ENCODE measurements at places on chromosomes 7 and 10.
A peak's percentile ranks its signal among the peaks of the same experiment; 100 is the strongest.

- DNase-seq: no peak
Observed at GRCh38 chr10:13412894-13413293, 64.8 kb upstream of the SEPHS1 start.

GRCh38 chr7:79971058-79971457, 163.6 kb upstream of the GNAI1 start:
- DNase-seq: no peak

DNA sequence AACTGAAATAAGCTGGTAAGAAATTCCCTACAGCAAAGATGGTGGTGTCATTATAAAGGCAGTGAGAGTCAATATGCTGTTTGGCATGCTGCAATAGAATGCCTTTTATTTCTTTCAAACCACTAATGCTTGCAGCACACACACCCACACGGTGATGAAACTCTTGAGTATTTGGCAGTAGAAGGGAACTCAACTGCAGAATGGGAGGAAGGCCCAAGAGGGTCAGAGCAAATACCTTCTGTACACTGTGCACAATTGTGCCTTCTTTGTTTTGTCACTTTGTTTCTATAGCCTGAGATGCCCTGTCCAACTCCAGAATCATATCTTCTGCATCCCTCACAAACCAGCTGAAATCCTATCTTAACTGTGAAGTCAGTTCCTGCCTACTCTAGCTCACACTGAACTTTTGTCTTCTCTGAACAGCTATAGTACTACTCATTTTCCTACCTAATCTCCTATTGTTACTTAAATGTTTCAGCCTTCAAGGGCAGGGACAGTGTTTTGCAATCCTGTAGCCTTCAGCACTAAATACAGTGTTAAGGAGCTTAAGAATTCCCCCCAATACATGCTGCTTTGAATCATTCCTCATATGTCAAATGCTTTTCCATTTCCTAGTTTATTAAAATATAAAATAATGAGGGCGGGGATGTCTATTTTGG, 22.2 kb downstream of the MMS19 start:
- DNase-seq: peak; percentile 88

GRCh38 chr10:44998146-44998631, 2.5 kb upstream of the ZNF22 start:
- peak; percentile 95 for DNase-seq

GRCh38 chr10:24463611-24464426, 254.9 kb downstream of the KIAA1217 start:
- peak; percentile 87 for DNase-seq

DNA sequence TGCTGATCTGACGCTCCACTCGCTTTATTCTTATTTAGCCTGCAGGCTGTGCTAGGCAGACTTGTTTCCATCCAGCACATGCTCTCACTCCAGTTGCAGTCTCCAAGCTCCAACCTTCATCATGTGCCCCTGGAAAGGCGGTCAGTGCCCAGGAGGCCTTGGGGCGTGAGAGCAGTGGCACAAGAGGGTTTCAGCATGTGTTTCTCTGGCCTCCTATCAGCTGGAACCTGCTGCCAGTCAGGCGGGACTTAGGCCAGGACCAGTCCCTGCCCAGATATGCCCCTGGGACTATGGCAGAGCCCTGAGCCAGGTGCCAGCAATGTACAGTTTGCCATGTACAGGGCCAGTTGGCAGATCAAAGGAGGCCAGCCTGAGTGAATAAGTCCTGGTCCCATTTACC, 330.2 kb upstream of the FZD1 start:
- no peak for DNase-seq

DNA sequence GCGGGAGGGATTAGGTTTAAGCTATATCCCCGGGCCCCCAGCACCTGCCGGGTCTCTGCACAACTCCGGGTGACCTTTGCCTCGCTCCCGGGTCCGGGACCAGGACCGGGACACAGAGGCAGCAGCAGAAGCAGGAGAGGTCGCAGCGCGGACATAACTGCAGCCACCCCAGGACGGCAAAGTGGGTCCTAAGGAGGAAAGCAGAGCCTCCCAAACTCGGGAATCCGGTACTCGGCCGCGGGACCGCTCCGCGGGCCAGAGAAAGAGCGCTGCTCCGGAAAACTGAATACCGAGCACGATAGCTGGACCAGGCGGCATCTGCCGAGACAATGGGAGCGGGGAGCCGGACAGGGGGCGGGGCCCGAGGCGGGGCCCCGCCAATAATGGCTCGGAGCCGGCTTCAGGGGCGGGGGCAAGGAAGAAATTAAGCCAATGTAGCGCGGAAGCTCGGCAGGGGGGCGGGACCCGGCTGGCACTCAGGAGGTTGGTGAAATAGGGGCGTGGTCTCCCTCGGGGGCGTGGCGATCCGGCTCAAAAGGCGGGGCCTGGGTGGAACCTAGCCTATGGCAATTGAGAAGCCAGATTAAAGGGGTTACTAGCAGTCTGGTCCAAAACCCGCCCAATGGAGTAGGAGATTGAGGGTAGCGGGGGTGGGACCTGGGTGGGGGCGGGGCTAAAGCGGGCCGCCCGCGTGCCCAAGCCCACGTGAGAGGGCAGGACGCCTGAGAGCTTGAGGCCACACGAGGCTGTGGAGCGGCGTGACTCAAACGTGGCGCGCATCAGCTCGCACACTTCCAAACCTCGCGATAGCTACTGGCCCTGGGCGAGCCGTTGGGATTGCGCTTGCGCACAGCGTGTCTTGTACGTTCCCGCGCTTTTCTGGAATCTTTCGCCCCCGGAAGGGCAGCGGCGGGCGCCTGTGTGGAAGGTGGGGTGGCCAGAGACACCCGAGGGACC, at the start of the genes GPC2 and STAG3:
GPC2 (minus strand) TSS at position 337 of the 957 bp plus-strand sequence; CDS start at position 155, 182 bp downstream.
STAG3 (plus strand) TSS at position 874 of the 957 bp plus-strand sequence. CDS start 2,639 bp downstream, outside the sequence.
- peak; percentile 95 for DNase-seq

DNA sequence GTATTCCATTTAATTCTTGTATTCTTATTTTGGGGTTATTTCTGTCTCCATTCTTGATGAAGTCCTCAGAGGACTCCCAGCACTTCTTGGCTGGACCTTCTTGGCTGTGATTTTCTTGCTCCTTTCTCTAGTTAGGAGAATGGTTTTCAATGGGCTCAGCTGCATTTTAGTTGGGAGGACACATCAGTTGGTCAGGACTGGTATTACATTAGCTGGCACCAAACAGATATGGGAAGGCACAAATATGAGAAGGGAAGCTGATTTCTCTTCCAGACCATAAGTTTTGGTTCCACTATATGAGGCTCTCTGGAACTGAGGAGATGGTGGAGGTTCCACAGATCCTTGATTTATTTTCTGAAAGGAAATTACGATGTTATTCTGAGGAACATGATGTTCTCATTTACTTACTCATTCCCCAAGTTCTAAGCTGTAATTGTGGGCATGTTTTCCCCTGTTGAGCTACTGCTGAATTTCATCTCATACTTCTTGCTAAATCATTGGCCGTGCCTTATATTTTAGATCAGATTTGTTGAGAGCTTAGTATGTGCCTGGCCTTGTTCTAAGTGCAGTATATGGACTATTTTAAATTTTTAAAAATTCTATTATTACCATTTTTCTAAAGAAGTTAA, 261.0 kb downstream of the THSD7A start:
- peak; percentile 21 for DNase-seq

DNA sequence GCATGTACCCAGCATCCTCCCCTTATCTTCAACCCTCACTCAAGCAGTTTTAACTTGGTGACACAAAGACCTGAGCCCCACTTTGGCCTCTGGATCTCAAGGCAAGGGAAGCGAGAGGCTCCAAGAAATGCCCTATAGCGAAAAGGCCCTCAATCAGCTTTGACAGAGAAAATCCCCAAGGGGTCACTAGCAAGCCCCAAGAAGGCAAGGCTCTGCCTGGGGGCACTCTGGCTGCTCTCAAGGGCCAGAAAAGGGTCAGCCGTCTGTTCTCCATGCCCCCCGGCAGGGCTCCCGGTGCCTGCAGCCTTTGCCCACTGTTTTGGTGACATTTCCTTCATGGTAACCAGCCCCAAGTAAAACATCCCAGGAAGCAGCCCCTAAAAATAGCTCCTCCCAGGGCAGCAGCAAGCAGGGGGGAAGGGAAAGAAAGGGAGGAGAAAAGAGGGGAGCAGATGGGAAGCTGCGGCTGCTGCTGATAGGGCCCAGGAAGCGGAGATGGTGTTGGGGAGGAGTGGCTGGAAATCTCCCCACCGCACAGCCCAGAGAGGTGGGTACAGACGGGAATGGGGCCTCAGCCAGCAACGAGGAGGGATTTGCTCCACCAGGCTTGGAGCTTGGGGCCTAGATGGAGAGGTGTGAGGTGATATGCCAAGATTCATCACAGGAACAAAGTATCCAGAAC, 7.1 kb downstream of the CAMK2G start:
- no peak for DNase-seq

DNA sequence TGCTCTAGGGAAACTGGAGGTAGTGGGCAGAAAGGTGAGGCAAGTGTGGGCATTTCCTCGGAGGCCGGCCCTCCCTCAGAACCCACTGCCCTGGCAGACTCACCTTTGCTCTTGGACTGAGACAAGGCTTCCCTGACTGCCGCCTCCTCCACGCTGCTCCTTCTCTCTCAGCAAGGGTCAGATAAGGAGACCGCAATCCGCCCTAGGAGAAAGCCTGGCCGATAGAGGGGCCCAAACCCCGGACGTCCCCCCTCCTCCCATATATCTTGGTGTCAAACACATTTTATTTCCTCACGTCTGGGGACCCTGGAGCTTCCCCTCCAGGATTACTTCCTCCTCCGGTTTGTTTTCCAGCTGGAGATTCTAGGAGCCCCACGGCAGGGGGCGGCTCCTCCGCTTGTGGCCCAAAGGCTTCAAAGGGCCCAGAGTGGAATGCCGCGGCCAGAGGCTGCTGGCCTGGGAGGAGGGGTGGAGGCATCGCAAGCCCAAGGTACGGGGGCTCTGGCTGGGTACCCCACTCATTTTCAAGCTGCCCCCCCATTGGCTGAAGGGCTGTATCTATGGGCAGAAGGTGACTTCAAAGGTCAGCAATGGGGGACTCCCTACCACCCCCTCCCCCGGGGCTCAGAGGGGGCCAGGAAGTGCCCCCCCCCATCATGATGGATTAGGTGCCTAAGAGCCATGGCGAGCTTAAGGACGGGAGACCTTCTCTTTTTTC, 31.7 kb upstream of the LBX1 start:
- DNase-seq: no peak

- DNase-seq: no peak
Observed at GRCh38 chr10:97643441-97643985, 3.0 kb downstream of the PI4K2A start.

DNA sequence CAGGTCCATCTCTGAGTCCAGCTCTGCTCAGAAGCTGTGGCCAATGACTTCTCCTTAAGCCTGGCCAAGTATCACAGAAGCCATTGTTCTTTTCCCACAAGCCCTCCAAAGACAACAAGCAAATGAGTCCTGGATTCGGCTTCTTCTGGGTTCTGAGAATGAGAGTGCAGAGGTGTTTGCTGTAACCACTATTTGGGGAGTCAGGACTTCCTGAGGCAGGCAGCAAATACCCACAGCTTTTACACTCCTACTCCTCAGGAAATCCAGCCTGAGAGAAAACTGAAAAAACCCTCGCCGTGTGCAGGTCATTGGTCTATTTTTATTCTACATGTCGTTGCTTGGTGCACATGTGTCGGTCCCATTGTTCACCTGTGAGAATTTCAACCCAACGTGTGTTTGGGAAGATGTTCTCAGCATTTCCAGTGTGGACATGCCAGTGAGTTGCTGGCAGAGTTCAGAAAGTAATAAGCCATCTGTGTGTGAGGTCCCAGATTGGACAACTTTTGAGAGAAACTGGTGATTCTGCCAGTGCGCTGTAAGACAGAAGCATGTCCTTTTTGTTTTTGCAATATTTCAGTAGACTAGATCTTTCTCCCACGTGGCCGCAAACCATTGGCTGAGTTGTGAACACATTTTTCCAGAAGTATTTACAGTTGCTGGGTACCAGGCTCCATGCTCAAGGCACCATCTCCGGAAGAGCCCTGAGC, 121.6 kb upstream of the LYZL2 start:
- no peak for DNase-seq

DNA sequence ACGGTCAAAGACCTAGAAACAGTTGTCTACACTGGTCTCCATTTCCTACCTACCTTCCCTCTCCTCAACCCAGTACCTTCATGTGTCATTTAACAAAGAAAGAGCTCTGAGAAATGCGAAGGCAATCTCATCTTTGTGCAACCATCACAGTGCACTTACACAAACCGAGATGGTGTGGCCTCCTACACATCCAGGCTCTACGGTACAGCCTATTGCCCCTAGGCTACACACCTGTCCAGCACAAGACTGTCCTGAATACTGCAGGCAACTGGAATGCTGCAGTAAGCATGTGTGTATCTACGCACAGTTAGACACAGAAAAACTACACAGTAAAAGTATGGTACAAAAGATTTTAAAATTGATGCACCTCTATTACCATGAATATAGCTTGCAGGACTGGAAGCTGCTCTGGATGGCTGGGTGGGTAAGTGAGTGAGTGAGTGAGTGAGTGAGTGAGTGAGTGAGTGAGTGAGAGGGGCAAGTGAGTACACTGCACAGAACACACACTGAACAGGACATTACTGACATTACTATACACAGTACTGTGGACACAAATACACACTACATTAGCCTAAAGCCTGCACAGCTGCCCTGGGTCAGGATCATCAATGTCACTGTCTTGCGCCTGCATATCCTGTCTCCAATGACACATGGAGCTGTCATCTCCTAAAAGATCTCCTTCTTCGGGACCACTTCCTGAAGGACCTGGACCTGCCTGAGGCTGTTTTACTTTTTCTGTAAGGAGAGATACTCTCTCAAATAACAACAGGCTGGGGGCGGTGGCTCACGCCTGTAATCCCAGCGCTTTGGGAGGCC, 18.5 kb downstream of the ITGB1 start:
- no peak for DNase-seq

DNA sequence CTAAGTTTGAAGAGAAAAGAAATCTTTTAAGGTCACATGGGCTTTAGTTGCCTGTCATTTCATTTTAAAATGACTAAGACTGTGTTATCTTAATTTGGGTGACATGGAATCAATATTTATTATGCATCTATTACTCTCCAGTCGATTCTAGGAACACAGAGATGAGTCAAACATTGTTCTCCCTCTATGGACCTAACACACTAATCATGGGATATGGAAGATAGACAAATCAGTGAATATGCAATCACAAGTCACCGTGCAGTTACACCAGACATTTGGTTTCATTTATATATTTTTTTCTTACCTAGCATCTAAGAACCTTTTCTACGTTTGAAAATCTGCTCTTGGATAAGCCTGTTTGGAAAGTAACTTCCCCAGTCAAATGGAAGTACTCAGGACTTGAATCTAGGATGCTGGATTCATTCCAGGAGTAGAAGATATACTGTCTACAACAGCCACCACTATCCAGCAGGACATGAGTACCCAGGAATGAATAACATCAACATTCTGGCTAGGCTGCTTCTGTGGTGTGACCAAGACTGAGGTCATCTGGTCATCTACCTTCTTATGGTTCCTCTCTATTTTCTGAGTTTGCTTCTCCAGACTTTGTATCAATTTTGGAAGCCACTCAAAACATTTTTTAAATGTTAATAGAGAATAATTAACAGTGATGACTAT, 902.9 kb upstream of the LRRN3 start:
- DNase-seq: no peak
